ENCODE measurements at places on chromosomes 4 and X.

- DNase-seq = no peak
Measured at GRCh38 chr4:95421869-95422268, 126.9 kb downstream of the UNC5C start.

DNA sequence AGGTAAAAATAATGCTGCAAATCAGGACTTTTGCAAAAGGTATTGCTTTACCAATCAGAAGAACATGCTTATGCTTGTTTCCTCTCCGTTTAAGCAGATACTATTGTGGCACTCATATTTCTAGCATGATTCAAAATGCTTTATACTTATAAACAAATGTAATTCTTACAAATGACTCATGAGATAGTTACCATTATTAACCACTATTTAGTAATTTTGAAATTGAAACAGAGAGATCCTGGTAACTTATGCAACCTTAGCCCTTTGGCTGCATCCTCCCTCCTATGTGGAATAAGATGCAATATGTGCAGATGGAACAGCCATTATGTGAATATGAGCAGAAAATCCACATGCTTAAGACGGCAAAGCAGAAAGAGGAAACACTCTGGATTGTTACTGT is 164.7 kb downstream of the PCDH18 start:
- DNase-seq = no peak

DNA sequence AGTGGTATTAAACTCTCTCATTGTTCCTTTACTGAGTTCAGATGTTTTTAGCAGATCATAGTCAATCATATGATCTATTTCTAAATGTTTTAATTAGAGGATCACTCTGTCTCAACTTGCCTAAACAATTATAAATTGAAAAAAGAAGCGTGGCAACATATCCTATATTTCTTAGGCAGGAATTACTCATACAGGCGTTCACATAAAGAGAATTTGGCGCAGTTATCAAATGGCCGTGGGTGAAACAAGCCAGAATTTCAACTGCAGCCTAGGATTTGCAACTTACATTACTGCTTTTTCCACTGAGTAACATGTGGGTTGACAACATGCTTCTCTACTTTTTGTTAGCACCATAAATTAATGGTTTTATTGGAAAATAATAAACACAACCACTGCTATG is 141.3 kb downstream of the CPE start:
- no peak for DNase-seq

GRCh38 chr4:1614854-1615595 is 69.1 kb downstream of the FAM53A start:
- no peak for DNase-seq

DNA sequence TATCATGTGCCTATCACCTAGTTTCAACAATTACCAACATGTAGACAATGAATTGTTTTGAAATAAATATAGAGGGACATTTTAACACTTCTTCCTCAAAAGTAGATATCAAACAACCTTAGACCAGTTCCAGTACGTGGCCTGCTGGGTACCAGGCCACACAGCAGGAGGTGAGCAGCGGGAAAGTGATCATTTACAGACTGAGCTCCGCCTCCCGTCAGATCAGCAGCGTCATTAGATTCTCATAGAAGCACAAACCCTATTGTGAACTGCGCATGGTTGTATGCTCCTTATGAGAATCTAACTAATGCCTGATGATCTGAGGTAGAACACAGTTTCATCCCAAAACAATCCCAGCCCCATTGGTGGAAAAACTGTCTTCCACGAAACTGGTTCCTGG is 6.5 kb downstream of the BBS7 start:
- DNase-seq = no peak

- no peak for DNase-seq
Measured at GRCh38 chrX:38341442-38341841, 11.0 kb upstream of the OTC start.
